NCI-H1694 (cell line): ENCODE measurements at places on chromosomes 3 and 15.

DNA sequence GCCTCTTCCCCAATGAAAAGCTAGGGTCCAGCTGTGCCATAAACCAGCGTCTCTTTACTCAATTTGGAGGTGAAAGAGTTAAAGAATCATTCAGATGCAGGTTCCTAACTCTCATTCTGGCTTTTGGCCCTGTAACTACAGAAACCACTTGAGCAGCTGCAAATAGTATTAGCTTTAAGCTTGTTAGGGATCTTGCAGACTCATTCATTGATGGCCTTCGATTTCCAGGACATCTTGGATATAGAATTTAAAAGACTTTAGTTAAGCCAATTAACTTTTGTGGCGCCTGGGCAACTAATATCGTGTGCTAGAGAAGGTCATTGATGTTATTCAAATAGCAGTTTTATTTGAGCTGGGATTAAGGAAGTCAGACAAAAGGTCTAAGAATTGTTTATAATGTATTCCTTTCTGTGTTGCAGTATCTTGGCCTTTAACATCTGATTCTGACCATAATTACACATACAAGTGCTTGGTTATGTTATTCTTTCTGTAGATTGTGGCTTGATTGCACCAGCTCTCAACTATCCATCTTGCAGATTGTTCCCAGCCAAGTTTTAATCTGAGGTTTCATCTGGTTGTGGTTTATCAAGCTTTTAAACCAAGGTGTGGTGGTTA is 185.3 kb downstream of the CACNA2D3 start:
- DNase-seq: no peak

- DNase-seq: no peak
Observed at GRCh38 chr3:149487598-149488197, 13.2 kb downstream of the TM4SF4 start.

DNA sequence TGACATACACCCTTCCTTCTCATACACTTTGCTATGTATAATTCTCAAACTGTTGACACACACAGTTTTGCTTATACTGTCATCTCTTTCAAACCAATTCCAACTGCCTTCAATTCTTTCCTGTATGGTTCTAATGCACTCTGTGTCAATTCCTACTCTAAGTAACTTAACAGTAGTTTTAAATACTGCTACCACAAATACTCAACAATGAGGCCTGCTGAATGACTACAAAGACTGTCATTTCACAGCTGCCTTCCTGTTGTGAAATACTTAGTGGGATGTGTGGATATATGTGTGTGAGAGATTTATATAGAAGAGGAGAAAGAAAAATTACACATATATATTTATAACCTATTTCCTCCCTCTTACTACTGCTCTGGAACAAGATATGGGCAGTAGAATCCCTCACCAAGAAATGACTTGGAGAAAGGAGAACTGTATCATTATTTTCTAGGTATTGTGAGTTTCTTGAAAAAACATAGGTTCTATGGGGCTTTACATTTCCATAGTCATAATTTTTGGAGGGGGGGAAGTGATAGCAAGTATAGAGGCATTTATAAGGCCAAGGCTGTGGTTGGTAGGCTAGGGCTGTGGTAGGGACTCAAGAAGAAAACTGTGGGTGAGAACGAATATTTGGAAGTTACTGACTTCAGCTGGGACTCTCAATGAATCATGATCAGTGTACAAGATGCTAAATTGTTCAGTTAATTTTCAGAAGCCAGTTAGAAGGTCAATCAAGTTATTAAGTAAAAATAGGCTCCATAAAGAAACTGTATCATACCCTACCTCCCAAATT is 88.7 kb downstream of the ANKRD28 start:
- DNase-seq: no peak

DNA sequence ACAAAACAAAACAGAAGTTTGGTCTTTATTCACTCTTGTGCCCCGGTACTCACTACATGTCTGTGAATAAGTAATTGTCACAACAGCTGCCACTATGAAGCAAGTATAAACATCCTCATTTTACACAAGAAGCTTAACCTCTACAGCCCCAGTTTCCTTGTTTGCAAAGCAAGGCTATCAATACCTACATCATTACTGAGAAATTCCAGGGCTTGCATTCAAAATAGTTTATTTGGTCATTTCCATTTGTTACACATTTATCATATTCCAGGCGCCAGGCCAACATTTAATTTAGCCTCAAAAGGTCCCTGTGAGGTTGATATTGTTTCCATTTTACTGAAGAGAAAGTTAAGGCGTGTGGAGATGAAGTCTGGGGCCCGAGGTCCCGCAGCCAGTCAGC is 161.4 kb upstream of the LRTM1 start:
- DNase-seq: no peak

- DNase-seq: no peak
Observed at GRCh38 chr3:195597848-195598247, 14.1 kb upstream of the APOD start.

- no peak for DNase-seq
Observed at GRCh38 chr3:169475978-169476698, 187.4 kb downstream of the MECOM start.

DNA sequence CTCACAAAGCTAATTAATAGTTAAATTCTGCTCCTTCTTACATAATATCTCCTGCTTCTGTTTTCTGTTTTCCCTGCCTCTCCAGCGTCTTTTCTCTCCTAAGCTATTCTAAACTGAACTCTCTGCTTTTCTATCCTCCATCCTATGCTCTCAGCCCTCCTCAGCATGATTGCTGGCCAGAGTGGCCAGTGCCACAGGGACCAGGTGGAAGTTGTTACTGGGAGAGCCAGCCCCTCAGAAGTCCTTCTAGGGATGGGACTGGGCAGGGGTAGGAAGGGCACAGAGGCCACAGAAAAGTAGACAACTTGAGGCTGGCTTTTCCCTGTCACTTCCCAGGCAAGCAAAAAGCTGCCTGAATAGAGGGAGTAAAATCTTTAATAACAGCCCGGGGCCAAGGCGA is 76.8 kb downstream of the LARS2 start:
- no peak for DNase-seq

GRCh38 chr3:127457094-127457475 is 133.4 kb downstream of the TPRA1 start:
- no peak for DNase-seq

GRCh38 chr3:42123012-42123581 is 31.9 kb downstream of the TRAK1 start:
- DNase-seq: no peak

- no peak for DNase-seq
Observed at GRCh38 chr3:12816521-12817342, 20.3 kb downstream of the CAND2 start.

DNA sequence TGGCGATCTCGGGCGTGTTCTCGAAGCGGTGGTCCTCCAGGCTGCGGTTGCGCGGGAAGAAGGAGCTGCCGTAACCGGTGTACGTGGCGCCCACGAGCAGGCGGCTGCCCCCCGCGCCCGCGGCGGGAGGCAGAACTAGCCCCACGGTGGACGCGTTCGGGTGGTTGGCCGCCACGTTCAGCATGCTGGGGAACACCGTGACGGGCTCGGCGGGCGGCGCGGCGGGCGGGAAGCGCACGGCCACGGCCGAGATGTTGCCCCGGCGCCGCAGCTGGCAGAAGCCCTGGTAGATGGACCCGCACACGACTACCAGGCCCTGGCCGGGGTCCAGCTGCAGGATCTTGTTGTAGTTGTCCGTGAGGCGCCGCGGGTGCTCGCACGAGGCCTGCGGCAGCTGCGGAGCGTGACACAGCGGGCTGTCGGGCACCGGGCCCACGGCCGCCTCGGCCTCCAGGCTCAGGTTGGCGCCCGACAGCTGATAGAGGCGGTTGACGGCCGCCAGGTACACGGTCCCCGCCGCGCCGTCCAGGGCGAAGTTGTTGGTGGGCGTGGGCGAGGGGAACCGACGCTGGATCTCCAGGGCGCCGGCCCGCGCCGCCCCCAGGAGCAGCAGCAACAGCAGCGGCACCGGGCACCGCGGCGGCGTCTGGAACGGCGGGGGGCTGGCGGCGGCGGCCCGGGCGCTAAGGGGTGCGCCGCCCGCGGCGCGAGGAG is 397 bp downstream of the PLXND1 start:
- no peak for DNase-seq

DNA sequence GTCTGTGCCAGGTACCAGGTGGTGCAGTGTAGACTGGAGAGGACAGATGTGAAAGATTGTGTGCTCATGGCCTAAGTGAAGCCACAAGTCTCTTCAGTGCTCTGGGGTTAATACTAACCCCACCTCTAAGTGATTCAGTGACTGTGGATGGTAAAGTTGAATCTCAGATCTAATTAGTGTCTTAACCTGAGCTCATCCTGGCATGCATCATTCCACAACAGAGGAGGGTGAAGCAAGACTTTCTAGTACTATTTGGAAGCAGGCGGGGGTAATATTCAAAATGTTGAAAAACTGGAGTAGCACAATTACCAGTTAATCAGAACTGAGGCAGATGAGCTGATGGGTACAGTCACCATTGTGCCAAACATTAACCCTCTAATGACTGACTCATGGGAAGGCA is 2.8 kb upstream of the MESD start:
- no peak for DNase-seq

- DNase-seq: no peak
Observed at GRCh38 chr15:64095431-64095794, 369 bp upstream of the SNX1 start.

DNA sequence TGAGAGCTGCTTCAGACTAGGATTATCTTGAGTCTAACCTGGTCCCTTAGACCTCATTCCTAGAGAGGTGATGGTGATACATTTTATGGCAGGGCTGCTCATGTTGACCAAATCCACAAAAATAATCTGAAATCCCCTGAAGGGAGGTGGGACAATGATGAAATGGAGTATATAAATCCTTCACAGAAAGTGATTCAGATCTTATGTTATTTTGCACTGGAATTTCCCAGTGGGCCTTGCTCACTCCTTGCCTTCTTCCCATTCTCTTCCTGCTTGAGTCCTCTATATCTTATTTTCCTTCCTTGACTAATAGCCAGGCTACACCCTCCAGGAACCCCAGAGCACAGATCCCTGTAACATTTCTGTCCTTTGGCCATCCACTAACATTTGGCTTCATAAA is 10.4 kb upstream of the TMEM202 start:
- no peak for DNase-seq

- DNase-seq: no peak
Observed at GRCh38 chr3:107850681-107851080, 240.2 kb downstream of the CD47 start.

DNA sequence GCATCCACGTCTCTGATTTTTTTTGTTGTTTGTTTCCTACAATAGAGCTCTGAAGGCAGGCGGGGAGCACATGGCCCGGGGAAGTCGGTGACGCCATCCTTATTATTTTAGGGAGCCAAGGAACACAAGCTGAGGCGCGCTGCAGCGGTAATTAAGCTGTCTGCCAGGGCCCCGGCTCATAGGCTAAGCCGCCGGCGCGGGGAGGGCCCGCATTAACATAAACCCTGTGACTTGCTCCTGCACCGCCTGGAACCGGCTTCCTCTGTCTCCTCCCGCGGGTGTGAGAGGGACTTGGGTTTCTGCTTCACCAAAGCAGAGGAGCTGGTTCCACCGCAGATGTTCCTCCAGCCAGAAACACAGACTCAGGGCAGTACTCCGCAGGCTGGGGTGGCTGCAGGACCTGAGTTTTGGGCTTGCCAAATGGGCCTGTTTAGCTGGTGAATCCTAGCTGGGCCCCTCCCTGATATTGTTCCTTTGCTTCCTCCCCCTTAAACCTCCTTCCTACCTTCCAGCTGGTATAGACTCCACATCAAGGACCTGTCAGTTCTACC is 25.3 kb downstream of the ANP32A start:
- no peak for DNase-seq

DNA sequence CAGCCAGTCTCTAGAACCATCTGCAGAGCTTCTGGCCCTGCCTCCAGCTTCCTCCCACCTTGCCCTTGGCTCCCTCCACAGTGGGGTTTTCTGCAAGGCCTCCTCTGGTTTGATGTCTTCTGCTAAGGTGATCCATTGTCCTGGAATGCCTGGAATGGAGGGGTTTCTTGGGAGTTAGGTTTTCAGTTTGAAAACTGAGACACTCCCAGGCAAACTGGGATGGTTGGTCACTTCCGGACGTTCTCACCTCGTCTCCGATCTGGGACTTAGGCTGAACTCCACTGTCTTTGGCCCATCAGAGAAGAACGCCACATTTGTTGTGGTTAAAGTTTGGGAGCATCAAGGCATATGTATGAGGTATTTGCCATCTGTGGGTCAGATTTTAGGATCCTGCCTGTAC is 77.4 kb upstream of the KLHL25 start:
- no peak for DNase-seq

DNA sequence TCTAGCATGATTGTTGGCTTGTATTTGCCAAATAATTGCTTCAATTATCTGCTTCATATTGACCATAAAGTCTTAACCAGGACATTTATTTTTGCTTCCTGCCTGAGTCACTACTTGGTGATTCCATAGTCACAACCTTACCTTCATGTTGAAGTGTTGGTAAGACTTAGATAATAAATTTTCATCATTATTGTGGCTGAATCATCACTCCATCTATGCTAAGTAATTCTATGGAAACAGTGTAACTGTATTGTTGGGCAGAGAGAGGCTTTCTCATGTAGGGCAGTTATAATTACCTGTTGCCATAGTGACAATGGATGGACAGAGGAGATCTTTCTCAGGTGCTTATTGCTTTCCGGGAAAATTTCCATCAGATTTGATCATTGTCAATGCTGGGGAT is 330.7 kb upstream of the LRRC3B start:
- DNase-seq: no peak

DNA sequence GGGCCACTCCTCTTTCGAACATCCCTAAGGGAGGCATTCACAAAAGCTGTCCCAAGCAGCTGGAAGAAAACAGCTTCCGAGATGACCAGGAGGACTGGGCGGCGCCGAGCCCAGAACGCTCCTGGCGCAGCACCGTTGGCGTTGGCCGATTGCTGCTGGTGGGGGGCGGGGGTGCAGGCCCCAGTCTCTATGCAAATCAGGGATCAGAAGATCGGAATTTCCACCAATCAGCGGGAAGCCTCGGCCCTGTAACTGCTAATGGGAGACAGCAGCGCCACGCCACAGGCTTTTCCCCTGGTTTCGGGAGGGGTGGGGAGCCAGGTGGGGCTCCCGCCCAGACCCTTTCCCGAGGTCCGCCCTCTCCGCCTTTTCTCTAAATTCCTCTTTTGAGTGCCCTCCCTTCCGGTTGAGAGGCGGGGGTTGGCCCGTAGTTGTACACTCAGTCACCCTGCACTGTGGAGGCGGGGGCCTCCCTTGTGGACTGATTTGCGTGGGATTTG is 27.0 kb downstream of the HMCES start:
- DNase-seq: no peak

- no peak for DNase-seq
Observed at GRCh38 chr15:48748535-48748934, 62.3 kb downstream of the CEP152 start.

DNA sequence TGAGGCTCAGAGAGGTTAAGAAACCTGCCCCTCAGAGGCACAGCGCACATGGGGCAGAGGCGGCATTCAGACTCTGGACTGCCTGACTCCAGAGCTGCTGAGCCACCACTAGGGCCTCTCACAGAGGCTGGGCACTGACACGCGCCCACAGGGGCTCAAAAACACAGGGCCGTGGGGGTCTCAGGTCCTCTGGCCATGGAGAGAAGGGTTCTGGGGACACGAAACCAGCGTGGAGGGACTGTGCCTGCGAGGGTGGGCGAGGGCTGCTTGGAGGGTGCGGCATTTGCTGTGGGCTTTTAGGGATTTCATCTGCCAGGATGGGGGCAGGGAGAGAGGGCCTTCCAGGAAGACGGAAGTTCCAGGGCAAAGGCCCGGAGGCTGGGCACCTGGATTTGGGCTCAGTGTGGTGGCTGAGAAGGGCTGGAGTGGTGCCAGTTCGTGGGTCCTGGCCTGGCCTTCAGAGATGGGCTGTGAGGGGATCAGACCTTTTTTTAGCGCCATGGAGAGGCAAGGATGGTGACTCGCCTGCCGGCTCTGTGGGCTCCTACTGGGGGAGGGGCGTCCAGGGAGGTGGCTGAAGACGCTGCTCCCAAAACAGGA is 69.6 kb downstream of the EFCAB12 start:
- no peak for DNase-seq

- DNase-seq: no peak
Observed at GRCh38 chr3:123392871-123393620, 55.8 kb downstream of the ADCY5 start.
